ENCODE measurements at places on chromosomes 1 and 21.
A peak's percentile ranks its signal among the peaks of the same experiment; 100 is the strongest.

DNA sequence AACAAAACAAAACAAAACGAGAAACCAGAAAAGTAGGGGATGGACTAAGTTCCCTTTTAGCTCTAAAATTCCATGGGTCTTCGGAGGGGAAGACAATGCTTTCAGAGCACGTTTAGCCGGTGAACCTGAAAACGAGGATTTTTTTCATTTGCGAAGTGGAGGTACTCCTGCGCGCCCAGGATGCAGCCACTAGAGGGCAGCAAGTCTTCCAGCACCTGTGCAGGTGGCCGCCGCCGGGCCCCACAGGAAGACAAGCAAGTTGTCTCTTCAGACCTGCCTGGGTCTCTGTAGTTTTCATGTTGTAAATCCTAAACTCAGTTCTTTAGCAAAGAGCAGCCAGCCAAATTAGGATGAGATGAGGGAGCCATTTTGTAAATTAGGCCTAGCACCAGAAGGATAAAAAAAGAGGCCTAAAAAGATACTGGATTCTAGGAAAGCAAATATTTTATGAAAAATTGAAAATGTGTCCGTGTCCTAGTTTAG, 17.7 kb upstream of the SNX27 start:
- DNase-seq: peak; percentile 33

DNA sequence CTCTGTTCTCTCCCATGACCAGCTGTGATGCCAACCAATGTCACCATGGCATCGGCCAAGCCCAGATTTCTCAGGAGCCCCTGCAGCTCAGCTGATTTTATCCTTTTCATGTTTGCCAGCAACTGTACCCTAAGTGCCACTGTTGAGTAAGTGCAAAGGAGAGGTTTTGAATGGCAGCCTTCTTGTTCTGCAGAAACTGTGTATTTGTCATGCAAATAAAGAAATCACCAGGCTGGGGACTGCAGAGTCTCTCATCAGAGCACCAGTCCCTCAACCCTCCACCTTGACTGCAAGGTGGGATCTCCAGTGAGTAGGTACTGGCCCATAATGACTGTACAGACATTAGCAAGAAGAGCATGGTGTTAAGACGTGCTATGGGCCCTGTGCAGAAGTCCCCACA, 26.6 kb downstream of the C8B start:
- no peak for DNase-seq

DNA sequence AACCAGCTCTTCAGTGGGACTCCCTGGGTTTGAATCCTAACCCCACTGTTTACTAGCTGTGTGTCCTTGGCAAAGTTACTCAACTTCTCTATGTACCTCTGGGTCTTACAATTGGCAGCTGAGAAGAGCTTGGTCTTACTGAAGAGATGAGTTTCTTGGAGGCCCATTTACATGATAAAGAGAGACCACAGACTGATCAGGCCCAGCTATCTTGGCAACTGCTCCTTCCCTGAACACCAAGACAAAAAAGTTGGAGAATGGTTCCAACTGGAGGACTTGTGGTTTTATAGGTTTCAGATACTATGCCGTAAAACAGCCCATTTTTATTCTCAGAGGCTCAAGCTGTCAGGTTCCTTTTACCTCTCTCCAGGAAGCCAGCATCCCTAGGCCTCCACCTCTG, 24.8 kb upstream of the CNIH3 start:
- no peak for DNase-seq

DNA sequence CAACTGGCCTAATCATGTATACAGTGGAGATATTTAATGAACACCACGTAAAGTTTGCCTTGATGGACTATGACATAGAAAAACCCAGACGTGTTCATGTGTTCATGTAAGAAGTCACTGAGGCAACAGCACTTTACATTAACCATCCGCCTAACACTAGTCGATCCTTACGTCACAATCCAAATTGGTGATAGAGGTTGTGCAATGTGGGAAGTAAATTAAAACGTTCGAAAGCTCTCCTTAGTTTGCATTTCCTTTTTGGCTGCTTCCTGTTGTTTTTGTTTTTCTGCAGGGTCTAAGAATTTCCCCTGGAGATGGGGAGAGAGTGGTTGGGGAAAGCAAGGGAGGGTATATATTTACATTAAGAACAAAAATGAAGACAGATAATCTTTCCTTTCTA, 587.5 kb upstream of the ADGRL2 start:
- DNase-seq: no peak

DNA sequence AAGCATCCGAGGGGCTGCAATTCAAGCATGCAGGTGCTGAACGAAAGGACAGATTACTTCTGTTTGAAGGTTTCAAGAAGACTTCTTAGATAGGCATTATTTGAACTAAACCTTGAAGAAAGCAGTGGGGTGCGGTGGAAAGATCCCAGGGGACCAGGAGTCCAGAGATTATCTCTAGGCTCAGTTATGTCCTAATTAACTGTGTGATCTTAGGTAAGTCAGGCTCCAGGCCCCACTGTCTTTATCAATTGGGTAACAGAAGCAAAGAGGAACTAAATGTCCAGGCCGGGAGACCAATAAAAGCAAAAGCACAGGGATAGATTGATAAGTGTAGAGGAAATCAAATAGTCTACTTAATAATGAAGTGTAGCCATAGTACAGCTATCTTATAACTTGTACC, 72.9 kb upstream of the CDC42BPA start:
- DNase-seq: no peak

DNA sequence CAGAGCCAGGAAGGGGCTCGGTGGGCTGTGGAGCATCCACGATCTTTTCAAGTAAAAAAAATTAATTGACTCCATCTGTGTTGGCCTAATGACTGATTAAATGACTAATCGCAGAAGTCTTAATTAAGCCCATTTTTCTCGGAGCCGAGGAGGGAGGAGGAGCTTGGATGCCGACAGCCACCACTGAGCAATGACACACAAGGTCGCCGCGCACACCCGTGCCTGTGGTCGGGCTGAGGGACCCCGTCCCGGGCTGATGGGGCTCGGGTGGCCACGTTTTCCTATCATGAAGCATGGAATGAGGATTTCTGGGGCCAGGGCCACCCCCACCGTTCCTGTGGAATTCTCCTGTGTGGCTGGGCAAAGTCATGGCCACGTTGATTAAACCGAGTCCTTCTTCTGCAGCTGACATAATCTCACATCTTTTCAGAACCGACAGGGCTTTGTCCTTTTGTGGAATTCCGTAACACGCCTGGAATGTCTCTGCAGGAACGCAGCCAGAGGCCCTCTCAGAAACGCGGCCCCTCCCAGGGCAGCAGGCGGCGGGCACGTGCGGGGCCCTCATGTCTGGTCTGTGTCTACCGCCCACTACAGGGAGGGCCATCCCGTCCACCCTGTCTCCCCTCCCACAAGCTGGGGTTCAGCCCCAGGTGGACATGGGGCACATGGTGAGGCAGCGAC, 60.7 kb downstream of the MORN1 start:
- DNase-seq: no peak

All from SW 1271 (cell line).